HS-5 (cell line): ENCODE measurements at places on chromosomes 6 and 20.

DNA sequence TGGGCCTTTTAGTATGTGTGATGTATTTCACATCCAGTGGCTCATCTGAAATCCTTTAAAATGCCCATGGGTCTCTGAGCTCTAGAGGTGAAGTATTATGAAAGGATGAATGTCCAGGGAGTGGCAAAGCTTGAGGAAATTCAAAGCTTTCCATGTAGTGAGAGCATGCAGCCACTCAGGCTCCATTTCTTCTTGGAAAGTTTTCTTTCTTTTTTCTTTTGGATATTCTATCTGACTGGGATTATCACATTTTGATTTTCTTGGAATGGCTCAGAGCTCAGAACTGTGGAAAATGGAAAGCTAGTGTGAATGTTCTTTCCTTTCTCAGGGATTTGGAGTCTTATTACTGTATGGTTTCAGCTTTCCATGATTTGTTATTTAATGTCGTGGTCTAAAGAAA lies 397.4 kb downstream of the CD109 start:
- DNase-seq: no peak

DNA sequence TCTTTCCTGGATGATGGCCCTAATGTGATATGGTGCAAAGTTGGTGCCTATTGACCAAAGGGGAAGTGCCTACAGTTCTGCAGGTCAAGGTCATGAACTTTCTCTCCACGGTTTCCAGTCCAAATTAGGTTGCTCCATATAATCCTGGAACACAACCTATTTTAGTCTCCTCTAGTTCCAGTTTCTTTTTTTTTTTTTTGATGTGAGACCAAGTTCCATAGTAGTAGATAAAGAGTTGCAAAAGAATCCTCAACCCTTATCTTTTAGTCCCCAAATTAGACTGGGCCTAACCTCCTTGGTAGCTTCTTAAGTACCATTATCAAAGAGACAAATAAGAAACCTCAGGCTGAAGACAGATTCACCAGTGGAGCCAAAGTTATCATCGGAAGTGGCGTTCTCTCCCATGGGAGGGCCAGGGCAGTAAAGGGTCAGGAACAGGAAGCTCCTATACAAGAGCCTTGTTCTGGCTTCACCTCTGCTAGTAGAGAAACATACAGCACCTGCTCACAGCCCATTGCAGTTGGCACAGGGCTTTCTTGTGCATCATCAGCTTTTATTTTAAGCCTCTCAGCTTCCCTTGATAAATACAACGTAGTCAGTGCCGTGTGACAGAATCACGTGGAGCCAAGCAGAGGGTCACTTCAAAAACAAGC lies 132.2 kb upstream of the RREB1 start:
- DNase-seq: no peak

- no peak for DNase-seq
Measured at GRCh38 chr6:35980991-35981645, 43.3 kb downstream of the SLC26A8 start.

DNA sequence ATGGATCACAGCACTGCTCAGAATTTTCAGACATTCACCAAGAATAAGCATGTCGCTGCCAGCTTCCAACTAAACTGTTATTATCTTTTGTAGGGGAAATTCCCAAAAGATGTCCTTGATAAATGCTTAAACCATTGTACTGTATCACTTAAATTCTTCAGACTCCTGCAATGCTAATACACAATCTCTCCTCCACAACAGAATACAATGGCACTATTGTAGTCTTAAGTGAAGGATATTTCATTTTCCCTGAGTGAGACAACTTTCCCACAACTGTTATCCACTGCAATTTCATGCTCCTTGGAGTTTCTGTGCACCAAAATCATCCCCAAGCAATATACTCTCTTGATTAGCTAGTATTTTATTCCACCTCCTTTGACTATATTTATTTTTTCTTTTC lies 189.7 kb downstream of the COL9A1 start:
- DNase-seq: no peak

GRCh38 chr6:54516321-54516720 lies 208.1 kb downstream of the TINAG start:
- no peak for DNase-seq

DNA sequence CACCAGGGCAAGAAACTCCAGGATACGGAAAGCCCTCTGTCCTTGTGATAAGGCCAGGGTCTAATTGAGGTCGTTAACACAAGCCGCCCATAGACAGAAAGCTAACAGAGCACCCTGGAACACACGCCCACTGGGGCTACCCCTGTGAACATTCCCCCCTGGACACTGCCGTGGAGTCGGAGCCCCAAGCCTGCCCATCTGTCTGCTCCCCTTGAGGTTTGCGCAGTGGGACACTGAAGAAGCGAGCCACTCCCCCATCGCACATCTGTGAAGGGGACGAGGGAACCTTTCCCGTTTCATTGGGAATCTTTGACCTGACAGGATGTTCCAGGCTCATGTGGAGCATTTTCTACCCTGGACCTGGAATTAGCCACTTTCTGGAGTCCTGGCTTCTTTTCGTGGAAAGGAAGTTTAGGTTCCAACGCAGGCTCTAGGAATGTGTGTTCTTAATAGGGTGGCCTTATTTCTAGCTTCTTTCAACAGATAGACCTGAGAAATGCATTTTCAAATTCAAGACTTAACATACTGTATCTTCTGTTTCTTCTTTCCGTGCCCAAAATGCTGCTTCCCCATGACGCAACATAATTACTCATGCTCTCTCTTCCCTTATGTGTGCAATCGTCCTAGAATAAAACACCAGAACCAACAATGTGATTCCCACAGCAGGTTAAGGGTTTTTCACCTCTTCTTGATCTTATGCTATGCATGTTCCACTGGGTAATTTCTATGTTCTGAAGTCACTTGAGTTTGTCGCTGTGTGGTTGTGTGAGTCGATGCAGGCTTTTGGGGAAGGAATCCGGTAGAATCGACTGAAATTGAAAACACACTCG lies 161.1 kb downstream of the ERMARD start:
- no peak for DNase-seq

GRCh38 chr6:64217721-64218620 lies 582.4 kb downstream of the PHF3 start:
- DNase-seq: peak; percentile 43
